ENCODE measurements at places on chromosomes 5 and 9. TPM values are rescaled to one million over a fixed set of nuclear protein-coding genes. Genes with fewer than 3 reads are reported as not detected.

- no peak for DNase-seq
Measured at GRCh38 chr9:12784461-12785259, 9.8 kb downstream of the LURAP1L start.

DNA sequence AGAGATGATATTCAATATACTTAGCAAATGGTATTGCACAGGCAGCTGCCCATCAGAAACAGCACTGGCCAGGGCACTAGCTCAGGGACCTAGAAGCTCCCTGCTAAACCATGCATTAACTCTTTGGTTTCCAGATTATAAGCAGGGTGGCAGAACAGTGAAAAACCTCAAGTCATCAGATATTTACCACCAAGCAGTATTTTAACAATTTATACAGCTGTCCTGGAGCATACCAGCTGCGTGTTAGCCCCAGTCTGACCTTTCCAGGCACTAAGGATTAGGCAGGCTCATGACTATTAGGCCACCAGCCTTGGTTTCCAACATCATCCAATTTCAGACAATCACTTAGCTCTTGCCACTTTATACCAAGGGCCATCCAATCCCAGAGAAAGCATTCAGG lies 326.5 kb downstream of the CAAP1 start:
- DNase-seq: no peak

GRCh38 chr9:20614602-20615216 lies 7.6 kb downstream of the MLLT3 start:
- no peak for DNase-seq

- DNase-seq: no peak
Measured at GRCh38 chr9:134589748-134590147, 51.9 kb upstream of the COL5A1 start.

DNA sequence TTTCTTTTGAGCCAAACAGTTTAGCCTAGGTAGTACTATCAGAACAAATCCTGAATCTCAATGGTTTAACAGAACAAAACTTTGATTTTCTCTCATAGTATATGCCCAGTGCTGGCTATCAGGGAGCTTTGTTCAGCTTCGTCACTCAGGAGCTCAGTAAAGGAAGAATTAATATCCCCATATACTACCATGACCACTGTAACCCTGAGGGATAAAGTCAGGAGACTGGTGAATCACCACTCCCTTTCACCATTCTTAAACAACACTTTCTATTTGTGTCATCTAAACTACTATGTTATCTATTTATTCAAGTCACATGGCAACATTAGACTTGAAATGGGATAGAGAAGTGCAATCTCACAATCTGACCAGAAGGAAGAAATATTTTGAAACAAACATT lies 522.6 kb upstream of the COX7C start:
- DNase-seq: no peak

Gene PCDHB9
- 4.2 TPM for polyA plus RNA-seq

Gene PDLIM4
- polyA plus RNA-seq: 15.5 TPM

Gene WDR38
- 0.38 TPM for polyA plus RNA-seq

Gene INSL4
- polyA plus RNA-seq: not detected
